ENCODE measurements at places on chromosomes 12 and 14.

DNA sequence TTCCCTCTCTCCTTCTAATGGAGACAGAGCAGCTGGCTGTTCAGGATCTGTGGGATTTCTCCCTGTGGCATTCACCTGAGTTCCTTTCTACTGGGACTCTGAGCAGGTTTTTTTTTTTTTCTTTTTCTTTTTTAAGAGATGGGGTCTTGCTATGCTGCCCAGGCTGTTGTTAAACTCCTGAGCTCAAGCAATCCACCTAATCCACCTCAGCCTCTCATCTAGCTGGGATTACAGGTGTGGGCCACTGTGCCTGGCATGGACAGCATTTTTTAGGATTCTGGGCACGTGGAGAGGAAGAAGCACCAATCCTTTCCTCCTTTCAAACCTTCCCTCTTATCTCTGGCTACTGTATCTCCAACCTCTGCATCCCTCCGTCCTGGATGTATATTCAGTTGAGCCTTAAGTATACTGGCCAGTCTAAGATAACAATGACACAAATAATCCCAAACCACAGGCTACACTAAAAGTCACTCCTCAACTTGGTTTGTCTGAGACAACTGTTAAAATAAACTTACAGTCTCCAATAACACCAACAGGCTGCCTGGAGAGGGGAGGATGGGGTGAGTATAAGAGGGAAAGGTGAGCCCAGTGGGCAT lies 16.4 kb upstream of the CELA1 start:
- DNase-seq: no peak

- DNase-seq: peak; percentile 69
Measured at GRCh38 chr12:52121824-52122539, 42.5 kb downstream of the SMIM41 start.

DNA sequence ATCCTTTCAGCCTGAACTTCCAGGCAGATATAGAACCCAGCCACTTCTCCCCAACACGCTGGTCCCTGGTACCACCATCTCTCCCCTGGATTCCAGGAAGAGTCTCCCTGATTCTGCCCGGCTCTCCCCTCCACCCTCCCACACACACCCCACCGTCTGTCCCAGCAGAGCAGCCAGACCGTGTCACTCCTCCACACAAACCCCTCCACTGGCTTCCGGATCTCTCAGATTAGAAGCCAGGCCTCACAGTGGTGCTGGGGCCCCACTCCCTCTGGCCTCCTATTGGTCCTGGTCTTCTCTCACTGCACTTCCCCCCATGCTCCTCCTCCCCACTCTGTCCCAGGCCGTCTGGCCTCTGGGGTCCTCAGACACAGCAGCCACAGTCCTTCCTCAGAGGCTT lies 52.4 kb upstream of the CDKN3 start:
- no peak for DNase-seq

GRCh38 chr12:64491718-64492117 lies 39.8 kb downstream of the TBK1 start:
- no peak for DNase-seq

- no peak for DNase-seq
Measured at GRCh38 chr14:77036484-77037214, 8.1 kb upstream of the IRF2BPL start.

DNA sequence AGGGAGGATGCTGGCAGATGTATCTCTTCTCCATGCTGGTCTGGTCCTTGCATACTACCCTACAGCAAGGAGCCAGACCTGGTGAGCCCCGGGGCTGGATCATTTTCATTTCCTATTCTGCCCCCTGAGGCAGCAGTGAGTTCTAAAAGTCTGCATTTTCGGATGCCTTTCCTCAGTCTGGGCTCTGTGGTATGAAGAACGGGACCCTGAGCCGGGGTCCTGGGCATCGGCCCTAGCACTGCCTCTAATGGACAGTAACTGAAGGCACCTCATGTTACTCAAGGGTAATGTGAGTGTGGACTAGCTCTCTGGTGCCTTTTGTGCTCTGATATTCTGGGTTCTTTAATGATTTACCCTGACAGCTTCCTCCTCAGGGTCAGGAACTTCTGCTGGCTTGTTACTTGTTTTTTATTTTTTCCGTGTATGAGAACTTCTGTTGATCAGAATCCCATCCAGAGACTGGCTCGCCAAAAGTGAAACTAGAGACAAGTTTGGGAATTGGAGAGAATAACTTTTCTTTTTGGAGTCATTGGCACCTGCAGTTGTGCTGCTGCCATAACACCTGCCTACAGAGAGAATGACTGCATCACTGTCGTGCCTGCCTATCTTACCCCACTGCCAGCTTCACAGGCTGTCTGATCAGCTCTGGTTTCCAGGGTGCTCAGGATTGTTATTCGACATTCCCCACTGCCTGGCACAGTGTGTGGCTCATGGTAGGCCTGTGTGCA lies 62.3 kb downstream of the SUSD6 start:
- no peak for DNase-seq

GRCh38 chr12:8996682-8997405 lies 7.5 kb downstream of the KLRG1 start:
- DNase-seq: no peak

- DNase-seq: no peak
Measured at GRCh38 chr12:25811656-25812126, 146.8 kb upstream of the RASSF8 start.

GRCh38 chr12:53474819-53475218 lies 22.9 kb downstream of the PCBP2 start:
- no peak for DNase-seq

DNA sequence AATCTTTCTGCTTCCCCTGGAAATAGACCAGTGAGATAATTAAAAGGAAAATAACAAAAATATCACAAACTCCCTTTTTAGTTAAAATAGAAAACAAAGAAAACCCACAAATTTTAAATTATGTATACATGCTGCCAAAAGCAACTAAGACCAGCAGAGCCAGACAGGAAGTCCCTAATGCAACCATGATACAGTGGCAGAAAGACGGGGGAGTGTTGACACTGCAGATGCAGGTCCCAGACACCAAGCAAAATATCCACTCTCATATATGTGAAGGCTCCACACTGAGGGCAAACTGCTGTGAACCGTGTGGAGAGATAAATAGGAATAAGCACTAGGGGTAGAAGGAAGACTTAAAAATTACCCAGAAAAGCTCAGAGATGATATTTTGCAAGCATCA lies 401.0 kb downstream of the BTG1 start:
- no peak for DNase-seq

GRCh38 chr12:70354787-70355186 lies 11.3 kb upstream of the KCNMB4 start:
- no peak for DNase-seq

Data from right hindlimb (tissue), 1 donor.